Adrenal gland (tissue), 19 donors: ENCODE measurements at places on chromosomes 12 and 14. TPM values are rescaled to one million over a fixed set of nuclear protein-coding genes. Genes with fewer than 3 reads are reported as not detected.

The DPY19L2 gene
- 20.6 TPM for total RNA-seq

The HOXC12 gene
- not detected for total RNA-seq

DNA sequence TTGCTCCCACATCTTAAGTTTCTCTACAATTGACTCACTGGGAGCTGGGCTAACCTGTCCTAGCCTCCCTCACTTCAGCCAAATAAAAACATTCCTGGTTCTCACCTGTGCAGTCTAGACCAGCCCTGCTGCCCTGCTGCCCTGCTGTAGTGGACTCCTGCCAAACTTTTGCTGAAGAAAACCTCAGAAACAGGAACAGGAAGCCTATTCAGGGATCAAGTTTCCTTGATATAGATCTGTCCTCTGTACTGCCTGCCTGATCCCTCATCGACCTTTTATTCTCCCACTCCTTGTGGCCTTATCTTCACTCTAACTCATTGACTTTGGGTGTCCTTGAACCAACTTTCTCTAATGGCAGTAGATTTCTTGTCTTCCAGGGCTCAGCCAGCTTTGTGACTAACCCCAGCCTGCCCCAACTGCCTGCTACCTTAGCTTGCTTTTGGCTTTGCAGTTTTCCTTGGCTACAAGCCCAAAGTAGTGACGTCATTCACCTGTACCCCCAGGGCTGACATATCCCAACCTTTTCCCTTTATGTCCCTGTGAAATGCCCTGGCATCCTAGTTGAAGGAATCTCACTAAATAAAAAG is 234.8 kb downstream of the DUSP6 start:
- peak; percentile 21 for DNase-seq
- no peaks in the 10 kb centered on the region for H3K27me3 ChIP-seq
- no peak overlapping the region for H3K4me3 ChIP-seq
- no peak overlapping the region for H3K27ac ChIP-seq
- no peaks in the 10 kb centered on the region for H3K36me3 ChIP-seq
- peaks cover 8% of the 10 kb centered on the region for H3K4me1 ChIP-seq

DNA sequence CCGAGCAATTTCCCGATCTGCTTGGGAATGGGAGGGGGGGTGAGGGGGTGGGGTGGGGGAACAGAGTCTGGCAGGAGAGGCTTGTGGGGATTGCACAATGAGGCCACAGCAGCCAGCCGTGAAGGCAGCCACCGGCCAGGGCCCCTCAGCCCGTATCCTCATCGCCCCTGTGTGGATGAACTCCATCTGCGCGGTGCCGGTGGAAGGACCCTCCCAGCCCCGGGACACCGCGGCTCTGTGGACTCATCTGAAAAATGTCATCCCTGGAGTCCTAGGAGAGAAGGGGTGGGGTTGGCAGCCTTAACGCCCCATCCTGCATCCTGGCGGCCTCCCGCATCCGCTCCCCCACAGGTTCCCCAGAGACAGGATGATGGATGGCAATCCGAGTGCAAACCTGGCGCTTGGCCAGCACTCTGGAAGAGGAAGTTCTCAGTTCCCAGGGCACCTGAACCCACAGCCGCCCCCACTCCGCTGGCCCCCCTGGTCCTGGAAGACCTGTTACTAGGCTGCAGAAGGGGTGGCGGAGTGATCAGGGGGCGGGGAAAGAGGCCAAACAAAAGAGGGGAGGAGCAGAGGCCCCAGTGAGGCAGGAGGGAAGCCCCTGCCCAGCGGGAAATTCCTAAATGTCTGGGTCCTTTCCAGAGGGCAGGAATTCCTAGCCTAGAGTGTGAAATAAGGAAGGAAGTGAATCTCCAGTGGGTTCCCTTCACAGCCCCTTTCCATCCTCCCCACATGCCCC is 1.2 kb upstream of the TNFAIP2 start:
- no peaks in the 10 kb centered on the region for H3K27me3 ChIP-seq
- DNase-seq: peak; percentile 72
- H3K27ac ChIP-seq: peak overlapping the region; percentile 88
- peaks cover 61% of the 10 kb centered on the region for H3K4me1 ChIP-seq
- peak overlapping the region; percentile 89 for H3K4me3 ChIP-seq
- no peaks in the 10 kb centered on the region for H3K36me3 ChIP-seq

The TNS2 gene
- 55.8 TPM for total RNA-seq

DNA sequence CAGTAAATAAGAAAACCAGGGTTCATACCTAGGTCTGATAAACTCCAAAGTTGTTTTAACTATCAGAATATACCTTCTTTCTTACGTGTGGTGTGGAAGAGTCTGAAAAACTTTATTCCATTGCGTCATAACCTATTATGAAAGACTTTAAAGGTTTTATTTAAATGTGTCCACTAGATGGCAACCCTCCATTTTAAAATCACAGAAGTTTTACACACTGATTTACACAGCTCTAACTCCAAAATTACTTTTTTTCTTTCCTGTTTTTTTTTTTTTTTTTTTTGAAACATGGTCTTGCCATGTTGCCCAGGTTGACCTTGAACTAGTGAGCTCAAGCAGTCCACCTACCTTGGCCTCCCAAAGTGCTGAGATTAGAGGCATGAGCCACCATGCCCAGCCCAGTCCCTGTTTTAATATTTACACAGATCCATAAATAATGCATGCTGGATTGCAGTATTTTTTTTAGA is 17.3 kb upstream of the TMPRSS12 start:
- peak overlapping the region; percentile 43 for H3K27ac ChIP-seq
- H3K27me3 ChIP-seq: no peaks in the 10 kb centered on the region
- peaks cover 4% of the 10 kb centered on the region for H3K4me1 ChIP-seq
- H3K4me3 ChIP-seq: no peak overlapping the region
- DNase-seq: peak; percentile 31
- no peaks in the 10 kb centered on the region for H3K36me3 ChIP-seq

GRCh38 chr12:130775953-130776856 is 60.1 kb upstream of the RIMBP2 start:
- no peak overlapping the region for H3K4me3 ChIP-seq
- no peak overlapping the region for H3K27ac ChIP-seq
- H3K27me3 ChIP-seq: no peaks in the 10 kb centered on the region
- H3K4me1 ChIP-seq: peaks cover 4% of the 10 kb centered on the region
- no peaks in the 10 kb centered on the region for H3K36me3 ChIP-seq

The PKP2 gene
- total RNA-seq: 1.3 TPM
